Dorsolateral prefrontal cortex (tissue), 122 donors: ENCODE measurements at places on chromosomes 2 and 18.

- DNase-seq: no peak
Observed at GRCh38 chr18:45775743-45776142, 49.7 kb upstream of the SIGLEC15 start.

GRCh38 chr2:187749804-187750431 is 195.7 kb upstream of the TFPI start:
- no peak for DNase-seq

- no peak for DNase-seq
Observed at GRCh38 chr18:3060667-3061580, 48.0 kb upstream of the LPIN2 start.

DNA sequence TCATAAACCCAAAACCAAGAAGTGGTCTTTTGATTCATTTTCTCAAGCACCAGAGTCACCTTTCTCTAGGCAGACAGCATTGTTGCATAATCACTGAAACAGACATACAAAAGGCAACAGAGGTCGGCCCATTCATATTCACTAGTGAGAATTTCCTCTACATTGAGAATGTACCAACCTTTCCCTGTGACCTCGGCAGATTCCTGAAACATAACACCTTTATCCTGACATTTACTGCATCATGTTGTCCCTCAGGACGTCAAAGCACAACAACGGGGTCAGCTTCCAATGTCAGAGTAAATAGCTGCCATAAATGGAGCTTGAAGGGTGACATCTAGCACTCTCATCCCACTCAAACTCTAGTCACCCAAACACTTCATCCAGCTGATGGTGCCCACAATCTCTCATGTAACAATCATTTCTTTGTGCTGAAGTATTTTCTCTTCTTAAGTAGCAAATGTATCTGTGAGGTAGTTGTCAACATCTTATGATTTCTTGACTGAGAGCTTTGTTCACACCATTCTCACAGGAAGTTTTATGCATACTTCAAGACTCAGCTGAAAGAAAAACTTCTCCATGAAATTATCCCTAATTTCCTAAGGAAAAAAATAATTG is 802.6 kb upstream of the CHAC2 start:
- no peak for DNase-seq

DNA sequence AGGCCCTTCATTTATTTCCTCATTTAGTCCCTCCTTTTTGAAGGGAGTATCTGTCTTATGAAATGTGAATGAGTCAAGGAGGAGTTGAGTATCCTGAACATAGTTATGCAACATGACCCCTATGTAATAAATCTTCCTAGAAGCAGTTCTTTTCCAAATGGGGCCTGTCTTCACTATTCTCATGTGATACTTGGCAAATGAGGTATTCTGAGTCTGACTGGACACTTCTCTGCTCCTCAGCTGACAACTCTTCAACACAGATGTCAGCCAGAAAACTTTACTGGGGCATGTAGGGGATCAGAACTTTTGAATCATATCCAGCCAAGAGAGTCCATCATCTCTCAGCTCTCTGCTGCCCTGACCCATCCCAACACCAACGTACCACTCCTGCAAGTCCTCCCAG is 291.6 kb downstream of the ZNF385B start:
- no peak for DNase-seq

GRCh38 chr2:176147800-176148496 is 3.4 kb upstream of the HOXD4 start:
- no peak for DNase-seq

DNA sequence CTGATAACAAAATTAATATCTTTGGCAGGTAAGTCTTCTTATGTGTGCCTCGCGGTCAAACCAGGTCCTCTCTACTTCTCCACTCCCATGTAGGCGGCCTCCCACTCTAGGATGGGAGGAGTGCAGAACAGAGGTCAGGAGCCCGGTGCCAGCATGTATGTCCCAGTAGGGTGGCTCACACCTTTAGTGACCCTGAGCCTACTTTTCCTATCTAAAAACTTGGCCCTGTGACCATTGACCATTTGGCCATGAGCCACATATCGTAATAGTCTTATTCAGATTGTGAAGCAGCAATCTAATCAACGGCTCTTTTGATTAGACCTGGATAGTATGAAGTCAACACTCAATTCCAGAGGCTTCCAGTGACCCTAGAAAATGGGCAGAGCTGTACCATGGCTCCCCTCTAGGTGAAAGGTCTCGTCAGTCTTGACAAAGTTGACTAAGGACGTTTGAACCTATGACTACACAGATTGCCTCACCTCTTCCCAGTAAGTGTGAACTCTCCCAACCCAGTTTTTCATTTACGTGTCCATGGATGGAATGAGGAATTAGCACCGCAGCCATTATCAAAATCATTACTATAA is 17.1 kb upstream of the FABP1 start:
- no peak for DNase-seq

DNA sequence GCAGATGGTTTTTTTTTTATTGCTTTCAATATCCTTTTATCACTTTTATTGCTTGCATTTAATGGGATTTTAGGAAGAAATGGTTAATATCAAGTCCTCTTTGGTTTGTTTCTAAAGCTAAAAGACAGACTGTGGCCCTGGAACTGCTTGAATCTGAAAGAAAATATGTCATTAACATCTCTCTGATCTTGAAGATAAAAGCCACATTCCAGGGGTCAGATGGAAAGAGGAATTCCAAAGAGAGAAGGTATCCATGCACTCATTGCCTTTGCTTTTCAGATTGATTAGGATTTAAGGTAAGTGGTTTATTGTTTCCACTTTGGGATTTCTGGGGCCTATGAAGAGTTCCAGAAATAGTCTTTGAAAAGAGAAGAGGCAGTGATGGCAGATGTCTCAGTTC is 54.1 kb downstream of the ARHGEF33 start:
- DNase-seq: no peak

DNA sequence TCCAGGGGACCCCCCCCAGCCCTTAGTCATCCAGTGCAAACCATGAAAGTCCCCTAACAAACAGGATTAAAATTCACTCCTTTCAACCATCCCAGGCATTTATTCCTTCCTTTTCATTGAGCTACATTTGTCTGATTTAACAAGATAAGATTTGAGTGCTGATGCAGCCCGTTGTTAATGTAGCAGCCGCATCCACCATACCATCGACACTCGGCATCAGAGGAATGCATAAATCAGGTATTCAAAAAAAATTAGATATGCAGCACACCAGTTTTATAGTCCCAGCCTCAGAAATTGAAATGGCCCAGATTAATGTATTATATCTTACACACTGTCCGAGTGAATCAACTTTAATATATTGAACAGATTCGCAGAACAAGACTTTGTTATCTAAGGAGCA is 676.5 kb upstream of the FANCL start:
- no peak for DNase-seq

- no peak for DNase-seq
Observed at GRCh38 chr18:58196881-58197872, 153.2 kb downstream of the NEDD4L start.

- DNase-seq: no peak
Observed at GRCh38 chr2:64699712-64700111, 46.0 kb upstream of the SERTAD2 start.

DNA sequence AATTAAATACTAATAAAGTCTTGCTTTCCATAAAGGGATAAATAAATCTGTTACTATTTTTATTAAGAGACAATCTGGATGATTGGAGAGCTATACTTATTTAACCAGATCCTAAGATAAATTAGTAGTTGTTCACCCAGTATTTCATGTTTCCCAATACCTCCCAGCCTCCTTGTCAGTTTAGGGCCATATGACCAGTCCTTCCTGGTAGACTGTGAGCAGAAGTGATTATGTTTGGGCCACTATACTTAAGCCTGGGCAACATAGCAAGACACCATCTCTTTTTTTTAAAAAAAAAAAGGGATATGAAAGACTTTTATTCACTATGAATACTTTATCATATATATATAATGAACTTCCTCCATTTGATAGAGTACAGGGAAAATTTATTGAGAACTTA is 48.8 kb upstream of the PPM1B start:
- DNase-seq: no peak
